ENCODE measurements at places on chromosomes 2 and 18.

DNA sequence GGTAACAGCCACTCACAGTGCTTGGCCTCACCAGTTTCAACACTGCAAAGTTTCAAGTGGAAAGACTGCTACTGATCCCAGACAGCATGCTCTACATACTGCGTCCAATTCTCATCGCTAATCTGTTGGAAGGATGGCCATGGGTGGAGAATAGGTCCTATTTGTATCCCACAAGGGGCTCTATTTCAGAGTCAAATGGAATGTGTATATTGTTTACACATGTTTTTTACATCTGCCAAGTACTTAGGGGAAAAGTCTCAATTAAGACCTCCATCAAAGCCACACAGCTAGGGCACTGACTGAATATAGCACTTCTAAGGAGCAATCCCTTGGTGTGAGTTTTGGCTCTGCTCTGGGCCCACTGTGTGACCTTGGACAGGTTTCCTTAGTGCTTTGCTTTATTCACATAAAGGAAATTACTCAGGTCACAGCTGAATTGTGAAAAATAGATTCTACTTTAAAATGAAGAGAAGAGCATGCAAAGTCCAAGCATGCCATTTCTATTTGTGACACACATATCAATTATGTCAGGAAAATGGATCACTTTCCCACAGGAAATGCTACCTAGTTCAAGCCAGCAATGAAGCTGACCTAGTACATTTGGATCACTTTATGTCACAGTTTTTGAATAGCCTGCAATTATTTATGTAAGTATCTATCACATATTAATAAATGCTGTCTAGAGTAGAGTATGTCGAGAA is 112.9 kb upstream of the STK17B start:
- no peak for DNase-seq

- no peak for DNase-seq
Measured at GRCh38 chr2:239684996-239685395, 284.2 kb upstream of the HDAC4 start.

DNA sequence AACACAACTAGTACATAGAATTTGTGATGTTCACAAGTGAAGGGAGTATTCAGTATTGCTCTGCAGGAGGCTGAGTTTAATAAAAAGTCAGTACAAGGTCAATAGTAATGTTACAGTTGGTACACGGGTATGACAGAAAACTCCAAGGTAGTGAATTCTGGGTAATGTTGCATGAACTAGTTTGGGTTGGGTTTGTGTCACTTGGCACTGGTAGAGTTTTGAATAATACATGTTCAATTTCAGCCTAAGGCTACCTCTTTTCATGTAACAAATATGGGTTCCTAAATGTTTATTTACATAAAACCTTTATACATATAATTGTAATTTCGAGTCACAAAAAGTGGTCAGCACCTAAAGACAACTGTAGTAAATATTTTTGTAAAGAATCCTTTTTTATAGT is 19.4 kb downstream of the CTIF start:
- DNase-seq: no peak

GRCh38 chr18:58064406-58064998 is 20.5 kb downstream of the NEDD4L start:
- DNase-seq: no peak

GRCh38 chr2:173631127-173631460 is 276.4 kb downstream of the CDCA7 start:
- no peak for DNase-seq

GRCh38 chr2:167924556-167924955 is 322.8 kb downstream of the STK39 start:
- DNase-seq: no peak

- DNase-seq: no peak
Measured at GRCh38 chr2:112462178-112462577, 19.8 kb upstream of the TTL start.

GRCh38 chr18:7369006-7369405 is 138.1 kb downstream of the LRRC30 start:
- DNase-seq: no peak

- no peak for DNase-seq
Measured at GRCh38 chr2:66966631-66967030, 430.5 kb upstream of the ETAA1 start.

DNA sequence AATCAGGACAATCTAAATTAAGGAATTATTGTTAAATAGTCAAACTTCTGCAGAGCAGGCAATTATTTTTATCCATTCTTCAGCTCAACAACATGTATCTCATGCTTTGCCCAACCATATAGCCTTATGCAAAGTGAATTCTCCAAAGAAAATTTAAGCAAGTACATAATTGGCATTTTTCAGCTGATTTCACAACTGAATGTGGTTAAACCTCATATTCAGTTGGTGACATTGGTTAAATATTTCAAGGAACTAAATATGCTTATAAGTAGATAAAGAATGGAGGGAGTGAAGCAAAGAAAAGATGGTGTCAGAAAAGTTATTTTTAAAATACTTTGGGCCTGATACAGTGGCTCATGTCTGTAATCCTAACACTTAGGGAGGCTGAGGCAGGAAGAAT is 816.2 kb downstream of the NRXN1 start:
- DNase-seq: no peak

DNA sequence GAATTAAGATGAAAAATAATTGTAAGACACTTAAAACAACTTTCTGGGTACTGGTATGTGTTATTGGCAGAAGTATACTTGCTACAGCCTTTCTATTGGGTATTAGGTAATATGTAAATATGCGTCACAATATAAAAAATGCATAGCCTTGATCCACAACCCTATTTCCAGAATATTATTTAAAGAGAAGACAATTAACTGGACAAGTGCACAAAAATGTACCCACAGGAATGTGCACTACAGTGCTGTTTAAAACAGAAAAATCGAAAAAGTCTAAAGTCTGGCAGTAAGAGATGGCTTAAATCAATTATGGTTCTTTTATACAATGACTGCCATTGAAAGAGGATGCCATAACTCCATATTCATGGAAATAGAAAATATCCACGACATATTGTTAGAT is 149.7 kb downstream of the UPP2 start:
- no peak for DNase-seq

- no peak for DNase-seq
Measured at GRCh38 chr2:101132202-101132601, 19.0 kb downstream of the TBC1D8 start.

DNA sequence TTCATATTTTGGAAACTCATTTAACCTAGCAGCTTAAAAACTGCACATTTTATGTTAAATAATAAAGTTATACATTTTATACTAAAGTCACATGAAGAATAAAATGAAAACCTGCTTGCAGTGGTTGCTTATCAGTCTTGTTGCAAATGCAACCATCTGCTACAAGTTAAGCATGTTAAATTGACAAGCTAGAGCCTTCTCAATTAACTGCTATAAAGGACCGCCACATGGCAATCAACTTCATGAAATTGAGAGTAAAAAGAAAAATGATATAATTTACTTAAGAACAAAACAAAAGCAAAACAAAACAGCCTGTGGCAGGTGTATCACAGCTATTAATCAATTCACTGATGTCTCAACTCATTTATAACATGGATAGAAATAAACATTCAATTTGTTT is 78.7 kb downstream of the RTTN start:
- DNase-seq: no peak

- DNase-seq: no peak
Measured at GRCh38 chr18:10659000-10659399, 133.2 kb downstream of the NAPG start.

DNA sequence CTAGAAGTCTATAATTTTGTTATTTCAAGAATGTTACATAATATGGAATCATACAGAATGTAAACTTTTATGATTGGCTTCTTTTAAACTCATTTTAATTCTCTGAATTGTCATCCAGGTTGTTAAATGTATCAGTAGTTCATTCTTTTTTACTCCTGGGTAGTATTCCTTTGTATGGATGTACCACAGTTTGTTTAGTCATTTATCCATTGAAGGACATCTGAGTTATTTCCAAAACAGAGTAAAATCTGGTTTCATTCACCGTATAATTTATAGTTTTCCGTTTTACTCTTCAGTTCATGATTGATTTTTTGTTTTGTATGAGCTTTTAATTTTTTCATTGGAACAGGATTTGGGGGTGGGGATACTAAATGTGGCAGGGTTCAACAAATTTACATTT is 132.4 kb downstream of the PMS1 start:
- no peak for DNase-seq

DNA sequence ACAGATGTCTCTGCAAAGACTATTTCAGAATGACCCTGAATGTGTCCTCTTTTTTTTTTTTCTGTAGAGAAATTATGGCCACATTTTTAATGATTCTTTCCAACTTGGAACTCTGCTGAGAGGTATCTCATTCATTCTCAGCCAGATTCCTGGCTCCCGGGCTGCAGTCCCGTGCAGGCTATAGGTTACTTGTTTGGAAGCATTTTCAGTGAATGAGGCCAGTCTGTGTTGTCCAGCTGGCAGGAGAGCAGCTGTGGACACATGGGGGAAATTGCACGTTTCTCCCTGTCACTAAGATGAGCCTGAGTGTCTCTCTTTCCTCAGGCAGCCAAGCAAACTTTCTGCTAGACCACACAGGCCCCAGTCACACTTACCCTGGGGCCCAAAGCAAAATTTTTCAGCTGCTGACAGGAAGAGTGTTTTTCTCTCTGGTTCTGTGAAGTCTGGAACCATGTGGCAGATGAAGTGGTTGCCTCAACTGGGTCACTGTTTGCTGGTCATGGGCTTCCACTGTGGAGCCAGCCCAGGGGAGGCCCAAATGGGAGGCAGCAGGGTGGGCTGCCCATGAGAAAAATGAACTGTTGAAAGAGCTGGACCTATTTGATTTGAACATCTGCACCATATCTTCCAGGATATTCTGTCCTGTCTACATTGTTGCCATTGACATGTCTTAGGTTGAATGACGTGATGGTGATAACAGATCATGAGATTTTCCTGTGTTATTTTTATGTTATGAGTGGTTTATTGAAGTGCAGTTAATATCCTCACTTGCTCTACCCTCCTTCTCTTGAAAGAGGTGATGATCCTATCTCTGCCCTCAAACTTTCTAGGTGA is 431.2 kb downstream of the LPIN1 start:
- no peak for DNase-seq

GRCh38 chr2:102636283-102636907 is 17.0 kb downstream of the SLC9A2 start:
- no peak for DNase-seq

GRCh38 chr2:44277541-44277940 is 2.3 kb downstream of the SLC3A1 start:
- no peak for DNase-seq

DNA sequence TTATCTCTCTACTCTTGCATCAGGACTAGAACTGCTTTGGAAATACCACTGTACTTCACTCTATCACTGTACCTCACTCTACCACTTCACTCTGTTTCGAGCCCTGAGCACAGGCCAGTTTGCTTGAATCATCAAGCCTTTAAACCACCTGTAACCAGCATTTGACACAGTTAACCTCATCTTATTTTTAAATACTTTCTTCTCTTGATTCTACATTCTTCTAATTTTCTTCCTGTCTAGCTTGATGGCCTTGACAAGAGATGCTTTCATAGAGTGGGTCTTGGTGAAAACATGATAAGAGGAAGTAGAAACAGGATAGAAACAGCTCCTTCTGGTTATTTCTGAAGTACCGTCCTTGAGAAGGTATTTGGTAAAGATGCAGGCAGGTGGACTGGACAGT is 78.1 kb downstream of the SPIRE1 start:
- no peak for DNase-seq

- no peak for DNase-seq
Measured at GRCh38 chr2:134737671-134738070, 18.9 kb upstream of the TMEM163 start.

- no peak for DNase-seq
Measured at GRCh38 chr18:41461114-41461513, 493.9 kb upstream of the PIK3C3 start.

- DNase-seq: no peak
Measured at GRCh38 chr2:47269316-47270232, 114.5 kb upstream of the STPG4 start.

GRCh38 chr18:5059696-5060032 is 137.4 kb downstream of the AKAIN1 start:
- no peak for DNase-seq

DNA sequence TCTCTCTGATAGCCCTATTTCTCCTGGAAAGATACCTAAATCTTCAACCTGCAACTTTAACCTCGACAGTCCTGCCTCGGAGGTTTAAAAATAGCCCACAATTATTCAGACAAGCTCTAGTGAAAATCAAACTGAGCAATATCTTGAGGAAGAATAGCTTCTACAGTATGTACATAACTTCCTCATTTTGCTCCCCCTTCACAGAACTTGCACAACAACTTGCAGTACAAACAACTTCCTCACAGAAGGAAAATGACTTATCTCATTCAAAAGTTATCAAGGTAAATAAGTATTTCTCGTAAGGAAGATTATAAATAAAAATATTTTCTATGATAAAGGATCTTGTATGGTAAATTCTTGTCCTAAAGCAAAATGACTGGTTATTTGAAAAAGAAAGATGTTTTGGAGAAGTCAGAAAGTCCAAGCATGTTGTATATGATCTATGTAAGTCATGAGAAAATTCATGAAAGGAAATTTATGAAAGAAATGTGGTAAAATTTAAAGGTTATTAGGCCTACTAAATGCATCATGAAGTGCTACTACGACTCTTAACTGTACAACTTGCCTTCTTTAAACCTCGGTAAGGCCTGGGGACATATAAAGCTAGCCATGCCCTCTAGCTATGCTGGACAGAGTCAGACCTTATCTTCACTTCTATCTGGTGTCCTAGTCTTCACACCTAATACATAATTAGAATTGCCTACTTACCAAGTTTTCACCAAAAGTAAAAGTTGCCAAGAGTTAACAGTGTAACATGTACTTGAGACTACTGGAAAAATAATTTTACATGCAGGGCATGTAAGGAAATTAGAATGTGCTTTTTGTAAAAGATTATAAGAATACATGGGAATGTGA is 394.5 kb downstream of the DLGAP1 start:
- DNase-seq: no peak

- no peak for DNase-seq
Measured at GRCh38 chr2:17208511-17208910, 309.7 kb downstream of the RAD51AP2 start.

DNA sequence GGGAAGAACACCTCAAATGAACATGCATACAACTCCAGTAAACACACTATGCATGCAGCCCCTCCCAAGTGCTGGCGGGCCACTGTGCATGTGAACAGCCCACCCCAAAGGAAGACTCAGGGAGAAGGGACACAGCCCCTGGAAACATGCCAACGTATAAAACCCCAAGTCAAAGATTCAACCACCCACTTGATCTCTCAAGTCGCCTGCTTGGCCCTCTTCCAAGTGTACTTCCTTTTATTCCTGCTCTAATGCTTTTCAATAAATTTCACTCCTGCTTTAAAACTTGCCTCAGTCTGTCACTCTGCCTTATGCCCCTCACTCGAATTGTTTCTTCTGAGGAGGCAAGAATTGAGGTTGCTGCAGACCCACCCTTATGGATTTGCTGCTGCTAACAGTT is 139.1 kb downstream of the C1D start:
- DNase-seq: no peak

GRCh38 chr2:160336635-160337034 is 136.6 kb upstream of the ITGB6 start:
- no peak for DNase-seq

GRCh38 chr2:43347746-43348145 is 121.3 kb upstream of the ZFP36L2 start:
- DNase-seq: no peak
